Stimulated activated naive CD8-positive, alpha-beta T cell treated with anti-CD3 and anti-CD28 coated beads, Interleukin-15, Interleukin-2, amounts not matched to agents 100 U/mL and 50 U/mL, for 24 hours (primary cell): ENCODE measurements at places on chromosomes 6 and 20.
A peak's percentile ranks its signal among the peaks of the same experiment; 100 is the strongest.

GRCh38 chr6:127635091-127635490 is 58.1 kb downstream of the C6orf58 start:
- DNase-seq: no peak

GRCh38 chr6:93389192-93389591 is 30.2 kb downstream of the EPHA7 start:
- DNase-seq: no peak

DNA sequence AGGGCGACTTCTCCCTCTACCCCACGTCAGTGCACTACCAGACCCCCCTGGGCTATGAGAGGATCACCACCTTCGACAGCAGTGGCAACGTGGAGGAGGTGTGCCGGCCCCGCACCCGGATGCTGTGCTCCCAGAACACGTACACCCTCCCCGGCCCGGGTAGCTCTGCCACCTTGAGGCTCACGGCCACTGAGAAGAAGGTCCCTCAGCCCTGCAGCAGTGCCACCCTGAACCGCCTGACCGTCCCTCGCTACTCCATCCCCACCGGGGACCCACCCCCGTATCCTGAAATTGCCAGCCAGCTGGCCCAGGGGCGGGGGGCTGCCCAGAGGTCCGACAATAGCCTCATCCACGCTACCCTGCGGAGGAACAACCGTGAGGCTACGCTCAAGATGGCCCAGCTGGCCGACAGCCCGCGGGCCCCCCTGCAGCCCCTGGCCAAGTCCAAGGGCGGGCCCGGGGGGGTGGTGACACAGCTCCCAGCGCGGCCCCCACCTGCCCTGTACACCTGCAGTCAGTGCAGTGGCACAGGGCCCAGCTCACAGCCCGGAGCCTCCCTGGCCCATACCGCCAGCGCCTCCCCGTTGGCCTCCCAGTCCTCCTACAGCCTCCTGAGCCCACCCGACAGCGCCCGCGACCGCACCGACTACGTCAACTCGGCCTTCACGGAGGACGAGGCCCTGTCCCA is 57.5 kb upstream of the TMEM181 start:
- no peak for DNase-seq

- no peak for DNase-seq
Measured at GRCh38 chr6:141415896-141416295, 716.8 kb upstream of the GJE1 start.

- DNase-seq: no peak
Measured at GRCh38 chr20:8646033-8646441, 422.9 kb upstream of the PLCB4 start.

GRCh38 chr6:134535831-134536230 is 217.9 kb upstream of the SGK1 start:
- DNase-seq: no peak

DNA sequence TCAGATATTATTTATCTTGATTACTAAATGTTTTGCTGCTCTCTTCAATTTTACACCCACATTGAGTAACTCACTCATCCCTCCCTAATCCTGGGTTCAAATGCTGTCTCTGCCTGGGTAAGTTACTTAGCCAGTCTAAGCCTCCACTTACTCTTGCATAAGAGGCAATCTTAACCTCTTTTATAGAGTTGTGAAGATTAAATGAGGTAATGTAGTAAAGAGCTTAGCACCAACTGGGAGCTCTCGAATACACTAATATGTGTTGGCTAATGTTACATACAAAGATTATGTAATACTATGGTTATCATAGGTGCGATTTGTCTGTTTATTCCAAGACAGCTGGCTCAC is 134.4 kb upstream of the STMND1 start:
- DNase-seq: no peak

DNA sequence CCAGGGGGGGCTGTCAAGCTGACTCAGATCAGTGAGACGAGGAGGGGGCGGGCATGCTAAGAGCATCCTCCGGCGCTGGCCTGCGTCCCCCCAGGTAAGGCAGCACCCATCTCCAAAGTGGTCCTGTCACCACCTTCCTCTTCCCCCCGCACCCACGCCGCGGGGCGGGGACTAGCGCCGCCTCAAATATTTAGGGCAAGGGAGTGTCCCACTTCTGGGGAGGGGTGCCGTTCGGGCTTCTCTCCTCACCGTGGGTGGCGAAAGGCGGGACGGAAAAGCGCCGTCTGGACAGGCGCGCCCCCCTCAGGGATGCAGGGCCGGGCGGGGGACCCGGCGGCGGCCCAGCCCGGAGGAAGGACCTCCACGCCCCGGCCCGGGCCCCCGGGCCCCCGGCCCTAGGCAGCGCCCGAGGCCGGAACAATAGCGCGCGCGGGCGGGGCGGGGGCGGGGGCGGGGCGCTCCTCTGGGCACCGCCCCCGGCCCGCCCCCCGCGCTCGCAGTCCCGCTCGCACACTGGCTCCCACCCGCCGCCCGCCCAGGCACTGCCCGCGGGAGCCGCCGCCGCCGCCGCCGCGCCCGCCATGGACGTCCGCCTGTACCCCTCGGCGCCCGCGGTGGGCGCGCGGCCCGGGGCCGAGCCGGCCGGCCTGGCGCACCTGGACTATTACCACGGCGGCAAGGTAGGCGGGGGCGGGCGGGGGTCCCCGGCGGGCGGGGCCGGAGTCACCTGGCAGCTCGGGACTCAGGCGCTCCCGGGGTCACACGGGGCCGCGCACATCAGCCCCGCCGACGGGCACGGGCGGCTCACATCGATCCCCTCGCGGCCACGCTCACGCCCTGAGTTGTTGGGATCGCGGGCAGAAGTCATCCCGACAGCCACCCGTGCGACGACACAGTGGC is at the start of gene TOX2:
TOX2 (plus strand) TSS at position 542 of the 900 bp plus-strand sequence; CDS start at position 582, 40 bp downstream.
- peak; percentile 51 for DNase-seq

- no peak for DNase-seq
Measured at GRCh38 chr6:135910790-135911618, 59.5 kb downstream of the PDE7B start.

- no peak for DNase-seq
Measured at GRCh38 chr20:44706301-44707017, 8.7 kb upstream of the CCN5 start.

GRCh38 chr6:23414051-23414445 is 712.0 kb upstream of the NRSN1 start:
- DNase-seq: no peak

- no peak for DNase-seq
Measured at GRCh38 chr6:85726206-85726605, 83.5 kb upstream of the SYNCRIP start.

- no peak for DNase-seq
Measured at GRCh38 chr20:44597930-44598329, 15.6 kb downstream of the PKIG start.

- DNase-seq: no peak
Measured at GRCh38 chr6:159980474-159980873, 11.6 kb downstream of the IGF2R start.

DNA sequence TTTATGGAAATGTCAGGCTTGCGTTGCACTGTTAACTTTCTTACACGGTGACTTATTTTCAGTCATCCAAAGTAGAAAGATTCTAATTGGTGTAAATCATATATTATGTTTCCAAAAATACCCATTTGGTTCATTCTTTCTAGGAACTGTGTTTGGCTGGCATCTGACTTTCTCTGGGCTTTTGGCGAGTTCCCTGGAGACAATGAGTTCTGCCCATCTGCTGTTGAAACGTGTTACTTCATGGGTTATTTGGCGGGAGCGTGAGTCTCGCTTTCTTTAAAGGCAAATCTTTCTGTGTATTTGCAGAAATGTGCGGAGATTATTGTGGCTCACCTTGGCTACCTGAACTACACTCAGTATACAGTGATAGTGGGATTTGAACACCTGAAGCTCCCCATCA is 29.5 kb downstream of the TMEM181 start:
- no peak for DNase-seq

DNA sequence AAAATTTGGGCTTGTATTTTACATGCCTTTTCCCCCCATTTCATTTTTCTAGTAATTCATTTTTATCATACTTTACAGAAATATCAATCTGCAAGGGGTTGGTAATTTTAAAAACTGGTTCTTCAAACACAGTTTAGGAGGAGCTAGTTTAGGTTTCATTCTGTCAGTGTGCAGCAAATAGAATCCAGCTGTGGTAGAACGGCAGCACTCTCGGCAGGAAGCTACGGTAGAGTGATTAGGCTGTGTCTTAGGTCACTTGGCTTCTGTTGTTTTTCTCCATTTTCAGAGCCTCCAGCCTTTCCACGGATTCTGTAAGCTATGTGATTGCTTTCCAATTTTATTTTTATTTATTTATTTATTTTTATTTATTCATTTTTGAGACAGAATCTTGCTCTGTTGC is 32.7 kb downstream of the TLDC2 start:
- no peak for DNase-seq

GRCh38 chr6:52330470-52330869 is 31.5 kb upstream of the PAQR8 start:
- DNase-seq: no peak

DNA sequence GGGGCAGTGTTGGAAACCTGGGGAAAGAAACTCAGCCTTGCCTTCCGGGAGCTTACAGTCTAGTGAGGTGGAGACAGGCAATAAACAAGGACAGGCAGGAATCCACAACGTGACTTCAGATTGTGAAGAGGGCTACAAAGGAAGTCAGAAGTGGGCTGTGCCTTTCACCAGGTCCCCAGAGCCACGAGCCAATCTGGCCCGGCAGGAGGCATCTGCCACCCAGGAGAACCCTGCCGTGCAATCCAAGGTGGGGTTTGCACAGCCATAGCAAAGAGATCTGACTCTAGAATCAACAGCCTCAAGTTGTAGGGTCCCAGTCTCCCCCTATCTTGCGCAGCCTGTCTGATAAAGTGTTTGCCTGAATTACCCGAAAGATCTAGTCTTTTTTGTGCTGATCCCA is 5.5 kb downstream of the SLC32A1 start:
- peak; percentile 14 for DNase-seq

- DNase-seq: no peak
Measured at GRCh38 chr6:41277605-41278004, 8.9 kb downstream of the TREM1 start.

DNA sequence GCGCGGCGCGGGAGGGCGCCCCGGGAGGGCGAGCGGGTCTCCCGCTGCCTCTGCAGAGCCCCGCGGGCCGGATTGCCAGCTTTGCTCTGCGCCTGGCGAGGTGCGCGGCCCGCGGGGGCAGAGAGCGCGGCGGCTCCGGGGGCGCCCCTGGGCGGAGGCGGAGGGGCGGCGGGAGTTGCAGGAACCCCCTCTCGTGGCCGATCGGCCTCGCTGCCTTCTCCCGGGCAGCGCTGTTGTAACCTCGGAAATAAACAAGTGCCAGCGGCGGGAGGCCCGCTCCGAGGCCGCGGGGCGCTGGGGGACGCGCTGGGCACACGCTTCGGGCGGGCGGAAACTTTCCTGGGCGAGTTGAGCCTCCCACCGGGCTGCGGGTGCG is 1.2 kb downstream of the CDH4 start:
- DNase-seq: no peak

- DNase-seq: no peak
Measured at GRCh38 chr20:50425076-50425475, 85.1 kb upstream of the PTPN1 start.

GRCh38 chr6:39892490-39893129 is 41.7 kb downstream of the MOCS1 start:
- DNase-seq: peak; percentile 20

GRCh38 chr6:108118359-108118724 is 43.8 kb upstream of the OSTM1 start:
- DNase-seq: no peak

DNA sequence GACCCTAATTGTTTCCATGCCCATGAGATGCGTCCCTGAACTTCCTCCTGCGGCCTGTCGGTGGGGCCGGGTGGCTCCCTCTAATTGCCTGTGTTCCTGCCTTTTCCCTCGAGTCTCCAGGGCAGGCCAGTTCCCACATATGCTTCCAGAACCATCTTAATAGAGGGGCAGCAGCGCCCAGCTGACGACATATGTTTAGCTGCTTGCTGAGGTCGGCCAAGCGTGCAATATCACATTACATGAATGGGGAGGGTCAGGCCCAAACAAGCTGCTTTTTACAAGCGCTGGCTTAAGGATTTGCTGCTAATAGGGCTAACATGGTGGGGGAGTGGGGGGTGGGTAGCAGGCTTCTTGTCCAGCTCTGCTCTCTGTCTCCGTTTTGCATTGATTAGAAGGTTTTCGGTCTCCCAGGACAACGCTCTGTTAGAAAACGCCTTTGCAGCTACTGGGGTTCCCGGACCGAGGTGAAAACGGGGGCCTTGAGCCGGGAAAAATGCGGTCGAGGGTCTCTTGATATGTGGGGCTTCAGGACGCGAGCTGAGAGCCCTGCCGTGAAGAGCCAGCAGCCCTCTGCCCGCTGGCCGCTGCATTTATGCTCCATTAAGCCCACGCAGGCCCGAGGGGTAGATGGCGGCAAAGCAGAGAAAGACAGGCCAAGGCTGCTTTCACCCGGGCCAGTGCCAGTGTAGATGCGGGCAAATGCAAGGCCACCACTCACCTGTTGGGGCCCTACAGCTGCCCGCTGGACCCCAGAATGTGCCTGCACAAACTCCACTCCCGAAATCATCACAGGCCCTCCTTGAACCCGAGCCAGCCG is 308.5 kb downstream of the BMP7 start:
- DNase-seq: no peak

GRCh38 chr6:164928057-164928727 is 381.2 kb downstream of the C6orf118 start:
- DNase-seq: no peak

DNA sequence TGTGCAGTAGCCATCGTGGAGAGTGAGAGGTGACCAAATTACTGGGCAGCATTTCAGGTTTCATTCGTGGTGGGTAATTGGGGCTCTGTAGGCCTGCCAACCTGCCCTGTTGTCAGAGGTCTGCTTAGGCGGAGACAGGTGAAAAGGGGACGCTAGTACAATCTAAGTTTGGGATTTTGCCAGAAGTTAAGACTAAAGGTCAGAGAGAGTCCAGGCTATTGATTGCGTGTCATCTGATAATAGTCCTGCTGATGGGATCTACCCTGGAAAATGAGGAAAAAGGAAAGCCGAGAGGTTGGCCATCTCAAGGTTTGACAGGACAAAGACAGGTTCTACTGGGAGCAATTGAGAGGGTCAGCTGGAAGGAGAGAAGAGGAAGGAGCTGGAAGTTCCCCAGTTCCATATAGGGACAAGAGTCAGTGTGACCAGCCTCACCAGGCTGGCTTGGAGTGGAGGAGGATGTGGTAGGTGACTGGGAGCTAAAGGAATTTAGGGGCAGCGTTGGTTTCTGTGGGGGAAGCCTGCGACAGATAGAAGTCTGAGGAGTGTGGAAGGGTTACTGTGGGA is 10.9 kb downstream of the ARFGEF2 start:
- DNase-seq: no peak

DNA sequence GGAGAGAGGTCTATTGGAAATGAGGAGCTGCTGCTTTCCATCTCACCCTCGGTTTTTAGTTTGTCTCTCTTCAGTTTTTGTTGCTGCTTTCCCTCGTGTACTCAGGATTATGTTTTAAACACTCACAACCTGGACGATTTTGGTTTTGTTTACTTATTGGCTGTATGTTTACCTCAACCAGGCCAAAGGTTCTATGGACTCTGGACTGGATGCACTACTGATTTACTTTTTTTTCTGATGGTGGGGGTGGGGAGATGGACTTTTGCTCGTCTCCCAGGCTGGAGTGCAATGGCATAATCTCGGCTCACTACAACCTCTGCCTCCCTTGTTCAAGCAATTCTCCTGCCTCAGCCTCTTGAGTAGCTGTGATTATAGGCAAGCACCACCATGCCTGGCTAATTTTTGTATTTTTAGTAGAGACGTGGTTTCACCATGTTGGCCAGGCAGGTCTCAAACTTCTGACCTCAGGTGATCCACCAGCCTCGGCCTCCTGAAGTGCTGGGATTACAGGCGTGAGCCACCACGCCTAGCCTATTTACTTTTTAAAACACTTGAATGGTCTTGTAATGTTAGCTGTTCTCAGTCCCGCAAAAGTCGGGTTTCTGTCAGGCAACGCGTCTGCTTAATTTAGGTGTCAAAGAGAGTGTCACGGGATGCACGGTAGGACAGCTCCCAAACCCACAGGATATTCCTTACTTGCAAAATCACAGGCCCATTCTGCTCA is 148.2 kb upstream of the RIPOR2 start:
- DNase-seq: no peak
